ENCODE measurements at places on chromosomes 13 and 19.

- peak; percentile 10 for DNase-seq
These were observed 75.7 kb upstream of the KCTD15 start for GRCh38 chr19:33720691-33721682.

DNA sequence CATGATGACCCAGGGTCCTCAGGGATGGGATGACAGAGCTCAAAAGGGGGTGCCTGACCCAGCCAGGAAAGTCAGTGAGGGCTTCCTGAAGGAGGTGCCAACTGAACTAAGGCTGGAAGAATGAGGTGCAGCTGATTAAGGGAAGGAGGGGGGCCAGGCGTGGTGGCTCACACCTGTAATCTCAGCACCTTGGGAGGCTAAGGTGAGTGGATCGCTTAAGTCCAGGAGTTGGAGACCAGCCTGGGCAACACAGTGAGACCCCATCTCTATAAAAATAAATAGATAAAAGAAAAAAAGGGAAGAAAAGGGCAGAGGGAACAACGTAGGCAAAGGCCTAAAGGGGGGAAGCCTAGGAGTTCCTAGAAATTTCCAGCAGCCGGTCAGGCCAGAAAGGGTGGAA is 9.1 kb upstream of the LYPD3 start:
- DNase-seq: no peak

DNA sequence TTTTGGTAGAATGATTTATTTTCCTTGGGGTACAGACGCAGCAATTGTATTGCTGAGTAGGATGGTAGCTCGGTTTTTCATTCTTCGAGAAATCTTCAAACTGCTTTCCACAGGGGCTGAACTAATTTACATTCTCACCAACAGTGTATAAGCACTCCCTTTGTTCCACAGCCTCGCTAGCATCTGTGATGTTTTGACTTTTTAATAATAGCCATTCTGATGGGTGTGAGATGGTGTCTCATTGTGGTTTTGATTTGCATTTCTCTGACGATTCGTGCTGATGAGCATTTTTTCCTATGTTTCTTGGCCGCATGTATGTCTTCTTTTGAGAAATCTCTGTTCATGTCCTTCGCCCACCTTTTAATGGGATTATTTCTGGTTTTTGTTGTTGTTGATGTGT is 54.8 kb upstream of the UQCRFS1 start:
- DNase-seq: no peak

- DNase-seq: no peak
These were observed 7.3 kb downstream of the PTBP1 start for GRCh38 chr19:804419-805165.

DNA sequence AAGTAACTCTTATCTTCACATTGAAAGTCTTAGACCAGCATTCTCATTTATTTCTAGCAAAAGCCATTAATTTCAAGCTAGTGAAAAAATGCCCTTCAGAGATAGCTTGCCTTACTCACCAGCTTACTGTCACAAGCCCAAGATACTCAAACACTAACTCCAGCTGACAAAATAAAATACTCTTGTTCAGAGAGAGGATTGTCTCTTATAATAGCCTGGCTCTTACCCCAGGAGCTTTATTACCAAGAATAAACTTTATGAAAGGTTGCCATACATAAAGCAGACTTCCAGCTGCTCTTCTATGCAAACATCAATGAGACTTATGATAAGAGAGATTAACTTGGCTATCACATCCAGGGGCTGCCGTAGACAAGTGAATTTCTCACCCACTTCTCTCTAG is 53.6 kb downstream of the XPO4 start:
- DNase-seq: no peak

GRCh38 chr13:92054389-92054788 is 656.0 kb downstream of the GPC5 start:
- DNase-seq: peak; percentile 71
